Germinal center (tissue), 1 donor: ENCODE measurements at places on chromosomes 4 and X.

DNA sequence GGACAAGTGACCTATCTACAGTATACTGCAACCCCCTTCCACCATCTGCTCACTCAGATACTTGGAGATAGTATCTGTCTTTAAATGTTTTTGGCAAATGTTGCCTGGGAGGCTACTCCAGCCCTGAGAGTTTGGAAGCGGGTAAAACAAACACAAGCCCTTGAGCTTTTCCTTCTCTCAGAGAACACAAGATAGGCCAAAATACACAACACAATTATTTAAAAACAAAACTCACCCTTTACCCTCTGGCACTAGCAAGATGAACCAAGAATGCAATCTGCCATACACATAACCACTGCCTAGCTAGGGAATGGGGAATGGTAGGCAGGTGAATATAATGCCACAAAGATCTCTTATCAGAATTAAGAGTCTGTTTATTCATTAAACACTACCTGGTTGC is 324.7 kb upstream of the FAM47C start:
- no peak for DNase-seq

DNA sequence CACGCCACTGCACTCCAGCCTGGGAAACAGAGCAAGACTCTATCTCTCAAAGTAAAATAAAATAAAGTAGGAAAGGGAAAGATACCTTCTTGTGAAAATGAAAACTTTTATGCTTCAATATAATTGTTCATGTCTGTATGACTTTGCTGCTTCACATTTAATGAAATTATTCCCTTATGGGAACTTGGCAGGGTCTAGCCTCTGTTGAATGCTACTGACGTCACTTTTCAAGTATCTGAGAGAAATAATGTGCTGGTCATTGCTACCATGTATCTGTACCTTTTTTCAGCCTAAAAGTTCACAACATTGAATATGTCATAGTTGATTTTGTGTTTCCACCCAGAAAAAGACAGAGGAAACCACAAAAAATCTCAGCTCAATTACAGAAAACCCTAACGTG is 65.2 kb downstream of the PRDM5 start:
- no peak for DNase-seq

DNA sequence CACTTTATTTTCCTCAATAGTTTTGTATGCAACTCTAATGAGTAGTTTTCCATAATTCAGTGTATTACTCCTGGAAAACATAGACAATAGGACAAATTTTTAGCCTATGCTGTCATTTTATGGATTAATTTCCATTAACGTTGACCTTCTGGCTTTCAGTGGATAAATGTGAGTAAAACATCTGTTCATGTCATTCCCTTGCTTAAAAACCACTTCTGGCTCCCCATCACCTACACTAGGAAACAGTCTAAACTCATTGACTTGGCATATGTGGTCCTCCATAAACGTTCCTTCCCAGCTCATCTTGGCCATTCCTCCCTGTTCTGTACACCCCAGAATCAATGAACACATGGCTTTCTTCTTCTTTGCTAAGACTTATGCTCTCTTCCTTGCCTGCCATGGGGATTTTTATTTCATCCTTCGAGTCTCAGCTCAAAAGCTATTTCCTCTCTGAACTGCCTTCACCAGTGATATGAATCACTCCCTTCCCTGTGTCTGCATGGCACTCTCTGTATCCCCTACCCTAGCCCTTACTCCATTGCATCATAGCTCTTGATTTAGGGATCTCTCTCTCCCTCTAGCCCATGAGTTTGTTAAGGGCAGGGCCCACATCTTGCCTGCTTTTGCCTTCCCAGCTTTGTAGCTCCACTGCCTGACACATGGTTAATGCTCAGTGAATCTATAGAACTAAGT is 34.8 kb downstream of the DOCK11 start:
- DNase-seq = no peak

DNA sequence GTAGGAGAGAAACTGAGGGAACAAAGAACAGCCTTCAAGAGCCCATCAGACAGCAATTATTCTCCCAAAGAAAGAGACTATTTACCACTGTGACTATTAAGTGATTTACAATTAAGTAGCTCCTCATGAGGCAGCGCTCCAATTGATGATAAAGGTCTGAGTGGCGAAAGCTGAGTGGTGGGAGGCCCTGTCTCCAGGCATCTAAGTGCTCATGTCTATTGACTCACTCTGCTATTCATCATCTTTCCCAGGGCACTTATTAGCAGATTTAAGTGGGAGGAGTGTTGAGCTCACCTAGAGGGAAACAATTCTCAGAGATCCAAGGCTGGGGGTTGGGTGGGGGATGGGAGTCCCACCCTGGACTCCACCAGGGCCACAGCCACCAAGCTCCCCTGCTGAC is 23.3 kb downstream of the AMER1 start:
- no peak for DNase-seq

DNA sequence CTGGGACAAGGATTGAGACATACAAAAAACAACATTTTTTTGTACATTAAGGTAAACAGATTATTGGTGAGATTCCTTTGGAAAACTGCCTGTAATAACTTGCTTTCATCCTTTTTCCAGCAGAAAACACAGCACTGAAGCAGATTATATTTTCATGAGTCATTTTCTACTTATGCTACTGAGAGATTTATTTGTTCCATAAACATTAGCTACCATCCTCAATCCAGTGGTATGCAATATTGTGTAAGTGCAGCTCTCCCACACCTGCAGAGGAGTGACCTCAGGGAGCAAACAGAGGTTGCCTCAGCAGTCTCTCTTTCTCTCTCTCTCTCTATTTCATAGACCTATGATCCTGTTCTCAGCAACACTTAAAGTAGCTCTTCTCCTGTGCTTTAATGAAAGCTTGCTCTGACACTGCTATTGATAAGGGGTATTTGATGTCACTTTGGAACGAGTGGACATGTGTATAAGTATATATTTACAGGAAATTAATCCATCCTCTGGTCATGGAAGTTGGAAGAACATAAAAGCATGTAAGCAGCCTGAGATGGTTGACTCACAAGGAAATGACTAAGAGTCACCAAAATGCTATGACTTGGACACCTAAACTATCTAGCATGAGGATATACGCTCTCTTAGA is 163.7 kb upstream of the SPANXC start:
- DNase-seq = no peak

GRCh38 chrX:153771415-153772315 is 7.6 kb downstream of the PLXNB3 start:
- no peak for DNase-seq

- DNase-seq = no peak
Measured at GRCh38 chr4:127505203-127505602, 127.6 kb upstream of the INTU start.

GRCh38 chr4:77699731-77700210 is 94.2 kb downstream of the CXCL13 start:
- DNase-seq = no peak

- no peak for DNase-seq
Measured at GRCh38 chr4:78560296-78560963, 8.9 kb downstream of the ANXA3 start.

DNA sequence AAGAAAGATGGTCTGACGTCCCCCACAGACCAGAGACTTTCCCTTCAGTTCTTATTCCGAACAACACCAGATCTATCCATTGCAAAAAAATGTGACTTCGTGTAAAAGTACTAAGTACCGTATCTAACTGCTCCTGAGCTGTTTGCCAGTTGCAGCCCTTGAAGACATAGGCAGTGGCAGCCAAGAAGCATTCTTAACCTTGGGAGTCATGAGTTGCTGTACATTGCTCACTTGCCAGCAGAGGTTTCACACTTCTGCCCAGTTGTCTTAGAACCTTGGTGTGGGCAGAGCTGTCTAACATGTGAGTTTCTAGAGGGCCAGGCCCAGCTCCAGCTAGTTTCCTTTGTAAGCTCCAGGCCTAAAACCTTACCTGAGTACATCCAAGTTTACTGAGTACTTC is 10.5 kb upstream of the CHRDL1 start:
- no peak for DNase-seq
